Stimulated activated CD4-positive, alpha-beta T cell treated with anti-CD3 and anti-CD28 coated beads, Interleukin-12 subunit alpha, Interleukin-12 subunit beta, amount 100 ng/mL, for 48 hours (primary cell): ENCODE measurements at places on chromosomes 3 and 15.

GRCh38 chr3:169250000-169250399 lies 413.5 kb downstream of the MECOM start:
- no peak for DNase-seq

GRCh38 chr3:12270976-12271375 lies 17.9 kb upstream of the PPARG start:
- no peak for DNase-seq

GRCh38 chr3:42290966-42291714 lies 25.2 kb upstream of the CCK start:
- DNase-seq: no peak

DNA sequence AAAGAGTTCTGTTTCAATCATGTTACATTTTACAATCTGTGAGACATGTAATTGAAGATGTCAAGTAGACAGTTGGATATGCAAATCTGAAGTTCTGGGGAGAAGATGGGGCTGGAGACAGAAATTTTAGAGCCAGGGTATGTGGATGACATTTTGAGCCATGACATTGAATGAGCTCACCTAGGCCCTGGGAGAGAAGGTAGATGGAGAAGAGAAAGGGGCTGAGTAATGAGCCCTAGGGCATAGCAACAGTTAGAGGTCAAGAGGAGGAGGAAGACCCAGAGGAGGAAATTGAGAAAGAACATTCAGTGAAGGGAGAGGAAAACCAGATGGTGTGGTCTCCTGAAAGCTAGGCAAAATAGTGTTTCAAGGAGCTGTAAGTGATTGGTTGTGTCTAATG lies 15.3 kb downstream of the TMEM266 start:
- no peak for DNase-seq

DNA sequence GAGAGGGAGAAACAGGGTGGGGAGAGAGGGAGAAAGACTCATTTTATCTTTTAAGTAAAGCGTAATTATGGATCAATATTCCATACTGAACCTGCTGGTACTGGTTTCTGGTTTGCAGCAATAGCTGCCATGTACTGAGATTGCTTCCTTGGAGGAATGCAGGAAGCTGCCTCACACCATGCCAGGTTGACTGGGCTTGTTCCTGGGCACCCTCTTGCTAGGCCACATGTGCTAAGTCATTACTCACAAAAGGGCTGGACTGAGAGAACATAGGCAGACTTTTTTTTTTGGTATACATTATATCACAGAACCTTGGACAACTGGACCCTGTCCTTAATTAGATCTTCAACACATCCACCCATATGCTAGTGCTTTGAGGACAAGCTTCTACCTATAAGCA lies 193.4 kb downstream of the ZNF621 start:
- no peak for DNase-seq

GRCh38 chr3:57746156-57747010 lies 9.7 kb upstream of the SLMAP start:
- no peak for DNase-seq

DNA sequence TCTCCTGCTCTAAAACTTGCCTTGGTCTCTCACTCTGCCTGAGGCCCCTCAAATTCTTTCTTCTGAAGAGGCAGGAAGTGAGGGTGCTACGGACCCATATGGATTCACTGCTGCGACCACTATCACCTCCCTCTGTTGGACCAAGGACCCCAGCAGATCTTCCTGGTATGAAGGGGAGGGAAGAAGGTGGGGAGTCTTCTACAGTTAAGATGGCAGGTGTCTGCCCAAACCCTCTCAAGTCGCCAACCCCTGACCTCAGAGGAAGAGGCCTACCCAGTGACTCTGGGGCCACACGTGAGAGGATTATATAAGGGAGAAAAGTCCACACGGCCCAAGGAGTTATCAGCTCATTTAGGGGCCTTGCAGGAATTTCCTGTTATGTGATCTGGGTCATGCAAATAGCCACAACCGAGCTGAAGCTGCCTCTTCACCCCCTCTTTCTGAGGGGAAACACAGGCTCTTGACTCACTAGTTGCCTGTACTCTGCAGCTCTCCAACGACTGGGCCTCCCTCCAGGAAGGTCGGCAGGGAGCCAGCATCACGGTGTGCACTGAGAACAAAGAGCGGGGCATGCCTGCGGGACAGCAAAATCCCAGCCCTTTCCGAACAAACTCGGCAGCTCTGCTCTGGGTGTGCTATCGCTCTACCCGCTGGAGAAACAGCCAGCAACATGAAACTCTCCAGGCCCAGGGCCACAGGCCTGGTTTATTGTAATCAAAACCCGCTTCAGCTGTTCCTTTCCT lies 116.0 kb downstream of the XXYLT1 start:
- DNase-seq: no peak

DNA sequence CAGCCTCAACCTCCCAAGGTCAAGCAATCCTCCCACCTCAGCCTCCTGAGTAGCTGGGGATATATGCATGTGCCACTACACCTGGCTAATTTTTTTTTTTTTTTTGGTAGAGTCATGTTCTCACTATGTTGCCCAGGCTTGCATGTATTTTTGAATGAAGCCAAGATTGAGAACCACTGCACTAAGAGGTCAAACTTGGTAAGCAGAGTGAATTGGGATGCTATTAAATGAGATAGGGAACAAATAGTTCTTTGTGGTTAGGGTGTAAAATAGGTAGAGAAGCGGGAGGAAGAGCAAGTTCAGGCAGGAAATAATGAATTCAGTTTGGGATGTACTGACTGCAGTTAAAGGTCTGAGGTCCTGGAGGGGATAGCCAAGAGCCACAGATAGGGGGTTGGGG lies 39.9 kb upstream of the PIAS1 start:
- DNase-seq: no peak

- DNase-seq: no peak
Measured at GRCh38 chr3:58241306-58242044, 3.9 kb downstream of the ABHD6 start.

GRCh38 chr3:129432036-129432435 lies 3.6 kb upstream of the EFCAB12 start:
- no peak for DNase-seq

DNA sequence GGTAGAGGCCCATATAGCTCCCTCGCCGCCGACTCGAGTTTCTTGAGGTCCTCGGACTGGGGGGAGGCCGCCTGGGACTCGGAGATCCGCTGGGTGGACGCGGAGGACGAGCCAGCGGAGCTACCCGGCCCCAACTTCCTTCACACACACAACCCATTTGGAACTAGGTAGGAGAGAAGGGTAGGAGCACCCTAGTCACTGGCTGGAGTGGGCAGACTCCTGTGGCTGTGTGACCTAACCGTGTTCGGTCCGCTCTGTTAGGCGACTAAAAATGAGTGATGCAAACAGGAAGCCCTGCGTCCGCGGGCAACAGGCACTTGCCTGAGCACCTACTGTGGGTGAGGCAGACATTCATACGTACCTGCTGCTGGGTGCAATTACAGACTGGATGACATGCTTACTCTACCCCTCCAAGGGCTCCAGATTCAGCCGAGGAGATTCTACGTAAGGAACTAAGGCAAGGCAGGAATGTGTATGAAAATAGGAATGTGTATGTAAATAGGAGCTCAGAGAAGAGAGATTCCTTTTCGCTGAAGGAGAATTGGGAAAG lies 4.6 kb upstream of the SIN3A start:
- DNase-seq: peak; percentile 51

DNA sequence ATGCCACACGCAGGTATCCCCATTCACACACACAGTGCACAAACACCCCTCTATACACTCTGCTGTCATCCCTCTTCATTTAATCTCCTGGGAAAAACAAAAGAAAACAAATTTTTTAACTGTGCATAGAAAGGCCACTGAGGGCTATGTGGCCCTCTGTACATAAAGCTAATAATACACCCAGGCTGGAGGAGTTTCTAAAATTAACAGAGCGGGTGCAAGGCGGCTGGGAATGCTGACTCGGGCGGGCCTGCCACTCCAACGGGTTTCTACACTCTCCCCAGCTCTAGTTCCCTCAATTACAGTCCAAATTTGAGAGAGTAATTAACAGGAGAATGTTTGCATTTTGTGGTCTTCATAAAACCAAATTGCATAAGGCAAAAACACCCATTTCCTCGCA lies 23.1 kb downstream of the HCN4 start:
- DNase-seq: no peak

- DNase-seq: no peak
Measured at GRCh38 chr3:53500165-53500777, 5.9 kb downstream of the CACNA1D start.

DNA sequence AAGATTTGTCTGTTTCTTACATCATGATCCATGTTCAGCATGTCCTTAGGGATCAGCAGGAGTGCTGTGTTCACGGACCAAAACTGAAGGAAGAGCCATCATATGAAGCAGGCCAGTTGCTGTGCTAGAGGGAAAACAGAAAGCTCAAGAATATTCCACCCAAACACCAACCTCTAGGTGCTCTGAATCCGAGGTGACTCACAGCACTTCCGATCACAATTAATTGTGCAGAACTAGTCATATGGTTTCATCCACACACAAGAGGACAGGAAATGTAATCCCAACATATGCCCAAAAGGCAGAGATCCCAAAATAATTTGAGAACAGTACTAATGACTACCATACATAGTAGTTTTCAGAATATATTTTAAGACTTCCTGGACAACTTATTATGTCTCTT lies 257.9 kb upstream of the KCNH8 start:
- no peak for DNase-seq

- no peak for DNase-seq
Measured at GRCh38 chr3:45267097-45267496, 41.0 kb upstream of the TMEM158 start.

GRCh38 chr3:48847053-48847503 lies 596 bp downstream of the PRKAR2A start:
- peak; percentile 31 for DNase-seq

DNA sequence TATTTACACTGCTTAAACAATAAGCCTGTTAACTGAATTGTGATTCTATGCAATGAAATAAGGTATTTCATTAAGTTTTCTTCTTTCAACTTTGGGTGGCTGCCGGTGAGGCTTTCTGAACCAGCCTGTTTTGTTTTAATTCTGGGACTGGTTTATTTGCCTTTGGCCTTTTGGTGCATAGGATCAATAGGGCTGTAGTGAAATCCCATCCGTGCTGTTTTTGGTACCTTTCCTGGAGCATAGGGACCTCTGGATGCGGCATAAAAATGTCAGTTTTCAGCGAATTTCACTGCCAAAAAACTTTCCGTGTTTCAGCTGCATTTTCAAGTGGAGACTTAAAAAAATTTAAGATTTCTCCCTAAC lies 514 bp downstream of the PLS1 start:
- DNase-seq: no peak

- DNase-seq: no peak
Measured at GRCh38 chr15:93974804-93975481, 256.4 kb upstream of the MCTP2 start.

- no peak for DNase-seq
Measured at GRCh38 chr15:75923756-75924155, 20.1 kb downstream of the FBXO22 start.

DNA sequence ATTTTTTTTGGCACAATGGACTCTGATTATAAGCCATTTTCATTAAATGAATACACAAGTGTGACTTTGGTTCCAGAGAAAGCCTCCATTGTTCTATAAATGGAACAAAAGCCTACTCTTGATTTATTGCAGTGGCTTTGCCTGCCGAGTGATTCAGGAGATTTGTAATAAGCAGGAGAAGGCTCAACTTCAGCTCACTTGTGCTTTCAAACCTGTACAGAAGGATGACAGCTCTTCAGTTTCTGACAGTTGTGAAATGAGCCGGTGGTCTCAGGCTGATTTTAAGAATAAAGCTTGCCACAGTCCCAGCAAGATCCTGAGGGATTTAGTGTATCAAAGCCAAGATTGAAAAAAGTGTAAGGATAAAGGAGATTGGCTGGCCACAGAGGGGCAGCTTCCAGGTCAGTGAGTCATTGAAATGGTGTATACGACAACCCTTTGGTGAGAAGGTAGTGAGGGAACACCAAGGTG lies 438.8 kb upstream of the TGFBR2 start:
- no peak for DNase-seq

GRCh38 chr15:61888074-61888780 lies 172.0 kb downstream of the VPS13C start:
- no peak for DNase-seq

GRCh38 chr3:186960347-186960746 lies 30.0 kb downstream of the ST6GAL1 start:
- DNase-seq: no peak

DNA sequence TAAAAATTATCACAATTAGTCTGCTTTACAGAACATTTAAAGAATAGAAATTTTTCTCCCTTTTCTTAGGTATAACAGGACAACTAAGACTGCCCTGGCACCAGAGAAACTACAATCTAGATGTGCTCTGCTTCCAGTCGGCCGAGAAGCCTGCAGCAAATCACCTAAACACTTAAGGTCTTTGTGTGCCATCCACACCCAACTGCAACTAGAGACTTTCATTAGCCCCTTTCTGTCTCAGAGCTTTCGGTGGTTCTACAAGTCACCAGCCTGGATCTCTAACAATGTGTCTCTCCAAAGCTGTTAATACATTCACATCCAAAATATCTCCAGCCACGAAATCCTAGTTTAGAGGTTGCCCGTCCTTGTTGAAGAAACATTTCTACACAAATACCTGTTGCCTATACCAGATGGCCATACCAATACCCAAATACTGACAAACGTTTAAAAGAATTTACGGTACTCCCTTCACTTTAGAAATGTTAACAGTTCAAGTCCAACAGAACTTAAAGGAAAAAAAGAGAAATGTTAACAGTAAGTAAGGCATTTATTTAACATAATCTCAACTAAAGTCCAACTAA lies 6.7 kb downstream of the PRC1 start:
- DNase-seq: no peak

DNA sequence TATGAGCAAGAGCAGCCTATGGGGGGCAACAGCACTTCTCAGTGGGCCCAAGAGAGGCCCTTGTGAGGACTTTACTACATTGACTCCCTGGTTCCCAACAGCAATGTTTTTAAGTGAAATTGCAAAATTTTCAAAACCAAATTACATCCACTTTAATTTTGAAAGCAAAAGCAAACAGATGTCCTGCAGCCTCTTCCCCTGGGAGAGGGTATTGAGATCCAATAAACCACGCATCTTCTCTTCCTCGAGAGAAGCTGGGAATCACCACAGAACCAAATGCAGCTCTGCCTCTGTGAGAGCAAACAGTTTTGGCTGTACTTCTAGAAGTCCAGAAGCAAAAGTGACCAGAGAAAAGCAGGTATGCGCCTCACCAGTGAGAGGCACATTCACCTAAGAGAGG lies 25.2 kb downstream of the NMNAT3 start:
- no peak for DNase-seq

DNA sequence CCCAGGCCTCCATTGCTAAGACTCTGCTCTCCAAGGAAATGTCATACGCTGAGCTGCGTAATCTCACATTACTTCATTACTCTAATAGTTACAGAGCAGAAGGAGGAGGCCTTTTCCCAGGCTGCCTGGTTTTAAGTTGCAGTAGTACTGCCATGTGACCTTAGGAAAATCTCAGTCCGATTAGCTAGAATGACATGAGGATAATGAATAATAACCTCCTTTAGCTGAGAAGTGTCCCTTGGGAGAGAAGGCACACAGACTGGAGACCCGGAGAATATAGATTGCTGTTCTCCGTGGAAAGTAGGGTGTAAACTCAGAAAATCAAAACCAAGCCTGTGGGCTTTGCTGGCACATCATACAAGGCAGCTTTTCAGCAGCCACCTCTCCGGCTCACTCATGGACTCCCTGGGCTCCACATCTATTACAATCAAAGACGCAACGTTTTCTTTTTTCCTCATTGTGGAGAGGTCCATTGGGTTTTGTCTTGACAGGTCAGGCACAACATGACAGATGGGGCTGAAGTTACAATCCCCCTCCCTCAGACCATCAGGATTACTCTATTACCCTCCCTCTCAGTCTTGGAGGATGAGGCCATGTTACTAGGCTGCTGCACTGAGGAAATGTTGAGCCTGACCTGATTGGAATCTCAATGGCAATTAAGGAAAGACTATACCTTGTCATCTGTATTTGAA lies 134.8 kb upstream of the MB21D2 start:
- DNase-seq: no peak

GRCh38 chr15:82228750-82229149 lies 33.8 kb downstream of the EFL1 start:
- no peak for DNase-seq
